ENCODE measurements at places on chromosomes 4 and X.

GRCh38 chrX:43661521-43662240 lies 5.6 kb downstream of the MAOA start:
- DNase-seq, result no peak

GRCh38 chr4:84529169-84529751 lies 30.2 kb upstream of the NKX6-1 start:
- peak; percentile 76 for DNase-seq

GRCh38 chrX:15410947-15411346 lies 26.7 kb upstream of the VEGFD start:
- DNase-seq, result no peak

DNA sequence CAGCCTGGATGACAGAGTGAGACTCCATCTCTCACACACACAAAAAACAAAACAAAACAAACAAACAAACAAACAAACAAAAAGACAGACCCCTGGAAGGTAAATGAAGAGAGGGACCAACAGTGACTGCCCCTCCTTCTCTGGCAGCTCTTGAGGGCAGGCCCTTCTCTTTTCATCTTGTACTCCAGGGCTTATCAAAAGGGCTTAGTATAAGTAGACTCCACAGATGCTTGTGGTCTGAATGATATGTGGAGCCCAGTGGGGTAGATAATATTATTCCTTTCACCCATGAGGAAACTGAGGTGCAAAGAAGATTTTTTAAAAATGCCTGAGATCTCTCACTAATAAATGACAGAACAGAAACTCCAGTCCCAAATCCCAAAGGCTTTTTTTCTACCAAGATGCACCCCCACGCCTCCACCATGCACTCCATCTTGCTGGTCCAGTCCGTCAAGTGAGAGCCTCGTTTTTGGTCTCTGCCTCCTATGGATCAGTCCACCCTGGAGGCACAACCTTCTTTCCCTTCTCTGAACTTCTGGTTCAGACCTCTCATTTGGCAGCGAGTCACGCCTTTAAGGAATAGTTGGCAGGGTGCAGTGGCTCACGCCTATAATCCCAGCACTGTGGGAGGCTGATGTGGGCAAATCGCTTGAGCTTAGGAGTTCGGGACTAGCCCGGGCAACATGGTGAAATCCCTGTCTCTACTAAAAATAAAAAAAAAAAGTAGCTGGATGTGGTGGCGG lies 17.0 kb upstream of the CHRNA9 start:
- DNase-seq, result peak; percentile 55

DNA sequence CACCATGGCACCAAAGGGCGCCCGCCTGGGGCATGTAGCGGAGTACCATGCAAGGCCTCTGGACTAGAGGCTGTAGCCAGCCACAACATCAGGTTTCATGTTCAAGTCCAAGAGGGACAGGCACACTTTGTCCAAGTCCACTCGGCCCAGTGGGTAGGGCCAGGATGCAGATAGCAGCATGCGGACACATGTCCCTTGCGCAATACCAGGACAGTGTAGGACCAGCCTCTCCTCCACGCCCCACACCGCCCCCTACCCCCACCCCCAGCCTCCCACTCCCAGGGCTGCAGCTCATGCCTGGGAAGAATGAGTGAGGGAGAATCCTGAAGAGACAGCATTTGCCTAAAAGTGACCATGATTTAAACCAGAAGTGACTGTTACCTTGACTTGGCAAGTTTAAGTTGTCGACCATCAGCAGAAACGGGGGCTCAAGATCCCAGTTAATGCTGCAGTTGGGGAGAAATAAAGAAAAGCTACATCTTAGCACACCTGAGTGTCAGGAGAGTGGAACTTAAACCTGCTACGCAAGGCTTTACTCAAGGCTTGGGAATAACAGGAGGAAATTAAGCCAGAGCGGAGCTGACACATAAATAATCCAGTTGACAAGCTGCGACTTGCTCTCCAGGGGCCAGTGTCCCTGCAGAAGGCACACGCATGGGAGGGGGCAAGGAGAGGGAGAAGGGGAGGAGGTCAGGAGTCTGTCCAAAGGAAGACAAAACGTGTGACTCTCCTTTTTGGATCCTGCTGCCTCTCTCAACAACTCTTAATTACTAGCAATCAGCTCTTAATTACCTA lies 221.7 kb downstream of the BCOR start:
- DNase-seq, result no peak

GRCh38 chr4:78601013-78601412 lies 49.4 kb downstream of the ANXA3 start:
- DNase-seq, result no peak

DNA sequence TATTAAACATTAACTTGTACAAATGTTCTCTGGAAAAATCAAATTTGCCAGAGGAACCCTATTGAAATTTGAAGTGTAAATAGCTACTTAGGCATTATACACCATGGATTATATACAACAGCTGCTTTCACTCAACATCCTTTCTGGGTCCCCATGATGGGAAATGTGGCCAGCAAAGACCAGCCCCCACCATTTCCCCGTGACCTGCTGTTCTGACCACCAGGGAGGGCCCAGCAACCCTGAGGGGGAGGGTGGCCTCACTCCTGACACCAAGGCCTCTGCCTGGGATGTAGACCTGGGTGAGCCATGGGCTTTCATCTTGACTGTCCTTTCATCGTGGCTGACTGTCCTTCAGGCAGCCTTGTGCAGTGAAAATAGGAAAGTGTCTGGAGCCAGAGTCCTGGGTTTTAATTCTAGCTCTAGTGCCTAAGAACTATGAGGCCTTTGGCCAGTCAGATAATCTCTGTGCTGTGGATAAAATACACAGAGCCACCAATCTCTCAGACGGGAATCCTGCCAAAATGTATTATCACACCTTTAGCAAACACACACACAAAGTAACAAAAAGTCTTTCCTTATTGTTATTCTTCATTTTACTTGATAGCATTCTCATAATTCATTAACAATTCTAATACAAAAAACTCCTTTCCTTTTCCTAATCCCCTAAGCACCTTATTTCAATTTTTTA lies 45.1 kb downstream of the NR3C2 start:
- peak; percentile 3 for DNase-seq

GRCh38 chrX:2967998-2968909 lies 38.1 kb upstream of the ARSH start:
- DNase-seq, result peak; percentile 1

- DNase-seq, result no peak
These were observed 41.7 kb downstream of the RBM46 start for GRCh38 chr4:154822775-154823174.

DNA sequence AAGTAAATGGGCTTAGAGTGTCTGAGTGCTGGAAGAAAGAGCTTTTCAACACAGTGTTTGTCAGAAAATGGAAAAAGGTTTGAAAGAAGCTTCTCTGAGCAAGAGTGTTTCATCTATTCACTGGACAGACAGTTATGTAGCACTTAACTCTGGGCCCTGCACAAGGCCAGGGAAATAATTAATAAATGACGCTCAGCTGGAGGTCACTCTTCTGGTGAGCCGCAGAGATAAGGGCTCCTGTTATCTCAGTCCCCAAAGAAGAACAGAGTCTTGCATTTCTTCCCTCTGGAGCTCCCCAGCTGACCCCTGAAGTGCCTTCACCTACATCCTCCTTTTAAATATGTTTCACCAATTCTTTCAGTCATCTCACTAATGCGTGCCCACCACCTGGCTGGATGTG lies 90.4 kb downstream of the SLC16A2 start:
- no peak for DNase-seq

DNA sequence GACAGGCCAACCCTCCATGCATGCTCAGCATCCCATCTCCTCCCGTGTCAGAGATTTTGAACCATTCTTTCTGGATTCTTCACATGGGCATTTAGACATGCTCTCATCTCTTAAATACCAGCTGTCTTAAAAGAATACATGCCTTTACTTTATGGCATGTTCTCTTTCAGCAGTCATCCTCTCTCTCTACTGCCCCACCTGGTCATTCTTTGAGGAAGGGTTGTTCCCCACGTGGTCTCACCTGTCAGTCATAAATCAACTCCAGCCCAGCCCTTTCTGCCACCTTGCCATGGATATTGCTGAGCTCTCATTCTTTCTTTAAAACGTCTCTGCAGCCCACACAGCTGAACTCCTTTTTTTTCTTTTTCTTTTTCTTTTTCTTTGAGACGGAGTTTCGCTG lies 111.3 kb downstream of the ARHGAP10 start:
- DNase-seq, result peak; percentile 39

- no peak for DNase-seq
These were observed 72.7 kb upstream of the HGFAC start for GRCh38 chr4:3368841-3369760.

GRCh38 chr4:5660185-5660584 lies 48.2 kb downstream of the EVC2 start:
- no peak for DNase-seq

- no peak for DNase-seq
These were observed 42.0 kb upstream of the PRKG2 start for GRCh38 chr4:81257021-81257420.

GRCh38 chr4:88070031-88070430 lies 62.6 kb downstream of the PKD2 start:
- DNase-seq, result no peak

- no peak for DNase-seq
These were observed 25.0 kb downstream of the CPZ start for GRCh38 chr4:8617486-8618040.

GRCh38 chr4:182255441-182256190 lies 12.4 kb downstream of the TENM3 start:
- no peak for DNase-seq

GRCh38 chr4:124666496-124666895 lies 46.0 kb downstream of the ANKRD50 start:
- no peak for DNase-seq

DNA sequence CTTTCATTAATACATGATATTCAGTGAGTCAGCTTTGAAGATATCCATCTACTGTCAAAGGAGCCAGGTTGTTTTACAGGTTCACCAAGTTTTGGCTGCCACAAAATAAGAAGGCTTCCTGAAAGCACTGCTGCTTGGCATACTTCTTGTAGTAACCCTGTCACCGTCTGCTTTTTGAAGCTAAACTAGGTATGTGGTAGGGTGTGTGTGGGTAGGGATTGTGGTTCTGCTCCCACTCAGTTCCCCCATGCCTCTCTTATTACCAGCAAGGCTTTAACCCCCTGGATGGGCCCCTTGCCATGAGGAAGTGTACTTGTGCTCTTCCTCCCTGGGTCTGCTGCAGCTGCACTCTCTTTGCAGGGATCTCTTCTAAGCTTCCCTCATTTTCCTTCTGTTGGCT lies 191.2 kb downstream of the BANK1 start:
- peak; percentile 51 for DNase-seq

- DNase-seq, result peak; percentile 26
These were observed 340.9 kb downstream of the CENPC start for GRCh38 chr4:67204441-67204840.

- DNase-seq, result no peak
These were observed 2.1 kb upstream of the DIAPH2 start for GRCh38 chrX:96682516-96682915.

- peak; percentile 13 for DNase-seq
These were observed 113.7 kb downstream of the SOWAHB start for GRCh38 chr4:76784237-76784636.

GRCh38 chr4:89256203-89256800 lies 51.3 kb downstream of the GPRIN3 start:
- DNase-seq, result no peak

DNA sequence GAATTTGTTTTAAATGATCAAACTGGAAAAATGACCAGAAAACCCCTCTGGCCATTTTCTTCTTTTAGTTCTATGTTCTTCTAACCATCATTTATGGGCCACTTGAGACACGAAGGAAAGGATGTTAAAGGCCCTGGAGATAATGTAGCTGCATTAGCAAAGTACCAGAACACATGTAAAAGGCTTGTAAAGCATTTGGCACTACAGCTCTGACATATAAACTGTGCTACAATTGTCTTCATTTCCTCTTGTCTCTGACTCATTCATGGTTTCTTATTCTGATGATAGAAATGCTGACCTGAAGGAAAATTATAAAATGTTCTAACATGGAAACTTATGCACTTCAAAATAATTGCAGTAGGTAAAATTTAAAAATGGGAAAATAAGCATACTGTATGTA lies 388.7 kb downstream of the FAT4 start:
- no peak for DNase-seq

DNA sequence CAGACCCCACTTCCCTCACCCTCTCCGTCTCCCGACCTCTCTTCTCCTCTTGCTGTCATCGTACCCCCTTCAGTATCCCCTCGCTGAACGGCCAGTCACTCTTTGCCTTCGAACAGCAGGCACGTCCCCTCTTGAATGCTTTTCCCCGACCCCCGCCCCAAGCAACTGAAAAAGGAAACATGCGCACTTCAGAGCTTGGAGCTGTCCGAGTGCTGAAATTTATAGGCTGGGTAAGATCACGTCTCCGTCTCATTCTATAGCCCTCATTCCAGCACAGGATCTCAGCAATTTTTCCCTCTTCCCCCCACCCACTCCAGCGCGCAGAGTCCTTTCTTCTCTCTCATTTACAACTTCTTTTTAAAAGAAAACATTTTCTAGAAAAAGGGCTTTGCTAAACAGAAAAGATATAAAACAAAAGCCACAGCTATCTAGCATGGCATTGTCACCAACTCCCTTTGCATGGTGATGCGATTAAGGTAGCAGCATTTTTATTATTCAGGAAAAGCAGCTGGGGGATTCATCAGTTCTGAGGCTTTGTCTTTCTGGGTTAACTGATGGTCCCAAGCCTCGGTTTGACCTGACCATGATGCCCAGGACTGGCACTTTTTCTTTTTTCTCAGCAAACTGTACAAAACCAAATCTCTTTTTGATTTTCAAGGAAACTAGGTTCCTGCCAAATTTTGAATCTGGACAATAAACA lies at the start of gene GLRA2:
TSS of gene GLRA2 (plus strand) at position 247 of the 700 bp plus-strand sequence. CDS start 522 bp downstream, outside the sequence.
- DNase-seq, result peak; percentile 19

DNA sequence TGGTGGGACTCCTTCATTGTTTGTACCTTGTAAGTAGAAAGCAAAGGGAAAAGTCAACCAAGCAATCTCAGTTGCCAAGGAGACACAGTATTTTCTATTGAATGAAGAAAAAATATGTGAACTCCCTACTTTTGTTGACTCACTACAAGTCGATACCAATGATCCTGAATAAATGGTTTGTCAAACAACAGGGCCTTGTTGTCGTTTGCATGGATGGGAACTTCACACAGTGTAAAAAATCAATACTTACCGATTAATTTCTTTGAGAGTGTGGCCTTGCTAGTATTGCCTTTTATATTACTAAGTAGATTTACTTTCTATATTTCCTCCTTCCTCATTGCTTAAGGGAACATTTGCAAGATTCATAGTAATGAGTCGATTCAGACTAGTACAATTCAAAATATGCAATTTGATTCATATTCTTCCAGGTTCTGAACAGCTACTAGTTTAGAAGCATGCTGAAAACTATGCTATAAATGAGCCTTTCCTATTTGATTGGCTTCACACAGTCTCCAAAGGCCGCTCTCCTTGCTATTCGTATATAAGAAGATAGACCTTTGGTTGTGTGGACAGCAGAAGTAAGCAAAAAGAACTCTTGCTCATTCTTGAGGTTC lies 108.0 kb downstream of the ZNF330 start:
- no peak for DNase-seq

GRCh38 chrX:75638332-75638731 lies 115.5 kb upstream of the ZDHHC15 start:
- no peak for DNase-seq

GRCh38 chr4:183860119-183860518 lies 45.0 kb upstream of the STOX2 start:
- no peak for DNase-seq

GRCh38 chr4:178462710-178463109 lies 1020.5 kb upstream of the AGA start:
- DNase-seq, result no peak

GRCh38 chrX:109472939-109473735 lies 8.7 kb downstream of the GUCY2F start:
- DNase-seq, result peak; percentile 50

Data from hematopoietic multipotent progenitor cell treated with erythropoietin and hydrocortisone succinate and interleukin-3 and kit ligand, for 6 days (in vitro differentiated cells).